ENCODE measurements at places on chromosomes 1 and 21.

GRCh38 chr1:197448121-197448779, 180.2 kb downstream of the CRB1 start:
- no peak for DNase-seq

GRCh38 chr1:19310061-19310460, 1.9 kb downstream of the AKR7A2 start:
- no peak for DNase-seq

DNA sequence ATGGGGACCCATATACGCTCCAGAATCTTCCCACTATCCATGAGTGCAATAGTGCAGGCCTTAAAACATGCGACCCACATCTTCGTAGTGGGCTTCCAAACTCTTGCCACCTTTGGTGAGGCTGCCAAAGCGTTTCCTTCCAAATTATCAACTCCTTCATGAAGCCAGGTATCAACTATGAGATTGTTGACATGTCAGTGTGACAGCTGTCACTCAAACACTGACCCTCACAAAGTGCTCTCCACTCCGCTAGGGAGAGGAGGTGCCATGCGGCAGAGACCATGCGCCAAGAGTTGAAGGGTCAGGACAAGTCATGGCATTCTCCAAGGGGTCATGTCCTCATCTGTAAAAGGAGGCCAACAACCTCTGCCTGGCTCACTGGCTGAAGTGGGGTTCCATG, 103.3 kb downstream of the SUSD4 start:
- no peak for DNase-seq

DNA sequence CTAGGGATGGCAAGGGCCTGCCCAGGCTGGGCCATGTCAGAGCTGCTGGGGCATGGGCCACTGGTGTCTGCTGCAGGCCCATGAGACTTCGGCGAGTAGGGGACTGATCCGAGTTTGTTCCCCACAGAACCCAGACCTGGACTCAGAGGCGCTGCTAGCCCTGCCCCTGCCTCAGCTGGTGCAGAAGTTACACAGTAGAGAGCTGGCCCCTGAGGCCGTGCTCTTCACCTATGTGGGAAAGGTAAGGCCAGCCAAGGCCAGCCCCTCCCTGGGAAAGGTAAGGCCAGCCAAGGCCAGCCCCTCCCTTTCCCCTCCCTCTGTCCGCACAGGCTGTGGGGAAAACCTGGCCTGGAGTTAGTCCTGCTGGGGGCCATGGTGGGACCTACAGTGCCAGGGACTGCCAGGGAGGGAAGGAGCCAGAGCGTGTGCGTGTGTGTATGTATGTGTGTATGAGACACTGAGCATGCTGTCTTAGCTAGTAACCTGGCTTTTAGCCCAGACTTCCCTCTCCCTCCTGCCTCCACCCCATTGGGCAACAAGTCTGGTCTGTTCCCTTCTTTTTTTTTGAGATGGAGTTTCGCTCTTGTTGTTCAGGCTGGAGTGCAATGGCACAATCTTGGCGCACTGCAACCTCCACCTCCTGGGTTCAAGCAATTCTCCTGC, 8.0 kb downstream of the FAAH start:
- DNase-seq = peak; percentile 91

DNA sequence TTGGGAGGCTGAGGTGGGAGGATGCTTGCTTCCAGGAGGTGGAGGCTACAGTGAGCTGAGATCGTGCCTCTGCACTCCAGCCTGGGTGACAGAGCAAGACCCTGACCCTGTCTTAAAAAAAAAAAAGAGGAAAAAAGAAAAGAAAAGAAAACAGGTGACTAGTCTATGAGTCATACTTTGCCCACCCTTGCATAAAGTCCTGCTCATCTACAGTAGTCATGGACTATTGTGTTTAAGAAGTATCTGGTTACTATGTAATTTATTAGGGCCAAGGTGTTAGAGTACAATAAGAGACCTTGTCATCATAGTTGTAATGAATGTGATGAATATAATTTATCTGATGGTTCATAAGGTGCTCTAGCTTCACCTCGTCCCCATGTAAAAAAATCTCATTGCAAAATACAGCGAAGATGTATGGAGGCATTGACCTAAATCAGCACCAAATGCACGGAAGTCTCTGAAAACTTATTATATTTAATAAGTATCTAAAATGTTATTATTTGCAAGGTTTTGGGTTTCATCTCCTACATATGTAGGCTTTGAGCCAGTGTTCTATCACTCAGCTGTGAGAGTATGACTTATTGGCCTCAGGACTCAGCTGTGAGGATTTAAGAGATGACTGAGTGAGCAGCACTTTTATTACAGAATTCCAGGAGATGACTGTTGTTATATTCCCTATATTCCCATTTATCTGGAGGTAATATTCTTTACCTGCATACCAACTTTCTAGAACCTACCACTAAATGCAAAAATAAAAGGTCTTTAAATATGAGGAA, 19.9 kb upstream of the KCNJ6 start:
- DNase-seq = no peak

- no peak for DNase-seq
These were observed 100.9 kb upstream of the DPT start for GRCh38 chr1:168829876-168830275.

GRCh38 chr1:15610167-15610566, 7.1 kb upstream of the DDI2 start:
- DNase-seq = no peak

DNA sequence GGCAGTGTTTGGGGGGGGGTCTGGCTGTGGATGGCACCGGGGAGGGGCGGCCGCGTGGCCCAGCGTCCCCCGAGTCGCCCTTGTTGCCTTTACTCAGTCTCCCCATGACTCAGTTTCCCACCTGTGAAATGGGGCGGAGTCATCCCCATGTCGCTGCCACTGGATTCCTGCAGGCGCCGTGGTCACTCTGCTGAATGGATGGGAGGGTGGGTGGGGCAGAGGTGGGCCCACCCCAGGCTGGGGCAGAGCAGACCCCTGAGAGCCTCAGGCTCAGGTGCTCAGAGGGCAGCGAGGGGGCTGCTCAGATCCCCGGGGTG, 2.0 kb downstream of the COL6A1 start:
- no peak for DNase-seq

DNA sequence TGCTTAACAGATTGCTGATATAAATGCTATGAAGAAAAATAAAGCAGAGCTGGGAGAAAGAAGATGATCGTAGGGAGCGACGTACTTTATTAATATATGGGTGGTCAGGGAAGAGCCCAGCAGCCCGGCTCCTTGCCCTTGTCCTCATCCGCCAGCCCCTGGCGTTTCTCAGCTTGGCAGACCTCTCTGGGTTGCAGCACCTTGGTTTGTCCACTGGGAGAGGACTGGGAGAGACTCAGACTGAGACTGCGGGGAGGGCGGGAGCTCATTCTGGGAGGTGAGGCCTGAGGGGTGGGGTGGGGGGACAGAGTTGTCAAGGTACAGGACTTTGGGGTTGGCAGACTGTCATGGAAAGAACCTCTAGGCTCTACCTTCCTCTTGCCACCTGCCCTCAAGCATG, 3.3 kb upstream of the S100A3 start:
- no peak for DNase-seq

DNA sequence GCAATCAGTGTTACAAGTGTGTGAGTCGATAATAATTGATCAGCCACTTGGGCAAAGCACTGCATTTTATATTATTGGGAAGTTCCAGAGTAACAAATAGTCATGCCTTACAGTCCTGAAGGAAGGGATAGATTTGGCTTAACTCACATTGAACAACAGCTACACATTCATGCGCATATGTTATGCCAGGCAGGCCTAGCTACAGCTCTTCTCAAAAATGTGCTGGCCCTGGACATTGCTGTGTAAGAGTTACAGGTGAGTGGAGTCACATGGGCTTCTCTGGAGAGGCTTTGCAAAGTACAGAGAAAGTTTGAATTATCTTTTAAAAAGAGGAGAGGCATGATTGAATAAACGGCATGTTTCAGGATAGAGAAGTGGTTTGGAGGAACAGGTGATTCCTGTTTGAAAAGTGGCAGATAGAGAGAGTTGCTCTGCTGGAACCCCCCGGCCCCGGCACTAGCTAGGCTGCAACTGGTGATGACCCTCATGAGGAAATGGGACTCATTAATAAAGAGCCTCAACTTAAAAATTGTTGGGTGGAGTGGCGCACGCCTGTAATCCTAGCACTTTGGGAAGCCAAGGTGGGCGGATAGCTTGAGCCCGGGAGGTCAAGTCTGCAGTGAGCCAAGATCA, 200.6 kb downstream of the CRB1 start:
- DNase-seq = no peak

GRCh38 chr21:27036736-27037301, 69.9 kb upstream of the ADAMTS5 start:
- DNase-seq = no peak

- peak; percentile 36 for DNase-seq
These were observed 1.2 kb downstream of the HES4 start for GRCh38 chr1:998745-998994.

- DNase-seq = no peak
These were observed 24.1 kb downstream of the ADSS2 start for GRCh38 chr1:244427647-244428046.

GRCh38 chr1:198132060-198132781, 24.6 kb upstream of the NEK7 start:
- DNase-seq = no peak

GRCh38 chr21:38254970-38255369, 1.8 kb upstream of the KCNJ15 start:
- DNase-seq = no peak

DNA sequence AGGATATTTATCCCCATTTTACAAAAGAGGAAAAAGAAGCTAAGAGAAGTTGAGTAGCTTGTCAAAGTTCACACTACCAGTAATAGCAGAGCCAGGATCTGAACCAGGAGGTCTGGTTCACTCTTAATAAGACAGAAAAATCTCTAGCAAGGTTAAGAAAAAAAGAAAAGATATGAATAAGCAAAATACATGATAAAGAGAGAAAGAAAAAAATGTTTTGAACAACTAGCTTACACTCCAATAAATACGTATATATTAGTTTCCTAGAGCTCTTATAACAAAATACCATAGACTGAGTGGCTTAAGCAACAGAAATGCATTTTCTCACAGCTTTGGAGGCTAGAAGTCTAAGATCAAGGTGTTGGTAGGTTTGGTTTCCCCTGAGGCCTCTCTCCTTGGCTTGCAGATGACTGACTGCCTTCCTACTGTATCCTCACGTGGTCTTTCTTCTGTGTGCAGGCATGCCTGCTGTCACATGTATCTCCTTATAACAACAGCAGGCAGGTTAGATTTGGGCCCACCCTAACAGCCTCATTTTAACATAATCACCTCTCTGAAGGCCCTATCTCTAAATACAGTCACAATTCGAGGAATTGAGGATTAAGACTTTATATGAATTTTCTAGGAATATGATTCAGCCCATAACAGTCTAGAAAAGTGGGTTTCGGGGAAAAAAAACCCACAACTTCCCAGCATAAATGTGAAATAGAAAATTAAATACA, 60.4 kb downstream of the LEPR start:
- no peak for DNase-seq

GRCh38 chr1:44016890-44017400, 14.3 kb downstream of the SLC6A9 start:
- DNase-seq = no peak

DNA sequence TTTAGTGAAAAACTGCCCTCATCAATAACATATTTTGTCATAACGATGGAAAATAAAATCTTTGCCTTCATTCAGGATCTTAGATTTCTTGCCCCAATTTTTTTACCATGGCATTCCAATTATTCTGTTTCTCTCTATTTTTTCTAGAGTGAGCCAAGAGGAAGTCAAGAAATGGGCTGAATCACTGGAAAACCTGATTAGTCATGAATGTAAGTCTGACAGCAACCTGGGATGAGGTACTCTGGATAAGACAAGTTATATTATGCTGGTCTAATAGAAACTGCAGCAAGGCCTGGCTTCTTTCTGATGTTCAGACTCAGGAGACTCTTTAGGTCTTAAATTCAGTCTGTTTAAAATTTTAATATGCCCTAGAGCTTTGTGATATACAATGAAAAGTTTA, 3.5 kb downstream of the RGS4 start:
- DNase-seq = no peak

- DNase-seq = no peak
These were observed 62.9 kb upstream of the ATP1A1 start for GRCh38 chr1:116310180-116310579.

GRCh38 chr1:19066248-19066873, 109.9 kb upstream of the IFFO2 start:
- DNase-seq = no peak

- no peak for DNase-seq
These were observed 346.8 kb downstream of the BRINP2 start for GRCh38 chr1:177517546-177517945.

Data from DMS79 treated with DMSO at 0.1 percent for 48 hours (cell line).